Activated CD4-positive, alpha-beta memory T cell treated with anti-CD3 and anti-CD28 coated beads for 36 hours (primary cell): ENCODE measurements at places on chromosomes 13 and 19.

GRCh38 chr19:42427313-42427712 lies at the start of gene LIPE:
LIPE (minus strand) TSS chr19:42427388; CDS start chr19:42427149, 239 bp downstream.
- DNase-seq, result no peak

DNA sequence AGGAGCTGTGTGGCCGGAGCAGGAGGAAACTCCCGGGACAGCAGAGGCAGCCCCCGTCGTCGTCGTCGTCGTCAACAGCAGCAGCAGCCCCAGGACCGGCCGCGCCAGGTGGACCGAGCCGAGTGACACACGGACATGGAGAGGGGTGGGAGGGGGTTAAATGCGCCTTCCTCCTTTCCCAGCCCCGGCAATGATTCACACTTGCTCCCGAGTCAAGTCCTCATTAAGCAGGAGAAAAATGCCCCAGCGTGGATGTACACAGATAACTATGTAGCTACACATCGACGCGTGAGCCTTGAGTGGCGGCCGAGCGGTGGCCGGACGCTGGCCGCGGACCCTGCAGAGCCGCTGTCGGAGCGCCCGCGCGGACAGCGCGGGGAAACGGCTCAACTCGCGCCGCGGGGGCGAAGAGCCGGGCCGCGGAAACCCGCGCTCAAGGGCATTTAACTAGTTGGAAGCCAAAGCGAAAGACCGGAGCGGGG lies 645 bp downstream of the UBL3 start:
- peak; percentile 56 for DNase-seq

DNA sequence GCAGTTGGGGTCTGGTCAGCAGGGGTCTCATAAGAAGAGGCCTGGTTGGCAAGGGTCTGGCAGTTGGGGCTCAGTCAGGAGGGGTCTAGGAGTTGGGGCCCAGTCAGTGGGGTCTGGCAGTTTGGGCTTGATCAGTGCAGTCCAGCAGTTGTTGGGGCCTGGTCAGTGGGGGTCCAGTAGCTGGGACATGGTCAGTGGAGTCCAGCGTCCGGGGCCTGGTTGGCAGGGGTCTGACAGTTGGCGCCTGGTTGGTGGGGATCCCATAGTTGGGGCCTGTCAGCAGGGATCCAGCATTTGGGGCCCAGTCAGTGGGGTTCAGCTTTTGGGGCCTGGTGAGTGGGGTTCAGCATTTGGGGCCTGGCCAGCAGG lies 60.5 kb upstream of the TPM4 start:
- DNase-seq, result no peak

- DNase-seq, result peak; percentile 82
Measured at GRCh38 chr13:31073859-31074718, 87.6 kb downstream of the HSPH1 start.

DNA sequence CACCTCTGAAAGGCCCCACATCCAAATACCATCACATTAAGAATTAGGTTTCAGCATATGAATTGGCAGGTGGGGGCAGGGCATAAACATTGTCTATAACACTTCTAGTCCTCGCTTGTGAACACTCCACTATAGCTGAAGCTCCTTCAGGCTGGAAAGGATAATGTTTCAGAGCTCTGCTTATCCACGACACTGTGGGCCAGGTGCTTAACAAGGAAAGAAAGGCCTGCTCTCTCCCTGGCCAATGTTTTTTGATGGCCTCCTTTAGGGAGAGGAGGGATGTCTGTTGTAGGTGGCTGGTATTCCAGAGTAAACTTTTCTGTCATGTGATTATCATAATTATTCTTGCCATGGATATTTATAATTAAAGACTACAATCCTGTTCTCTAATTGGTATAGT lies 86.4 kb downstream of the CCNA1 start:
- DNase-seq, result no peak

GRCh38 chr19:2385053-2385721 lies 25.1 kb downstream of the TMPRSS9 start:
- DNase-seq, result peak; percentile 21

- no peak for DNase-seq
Measured at GRCh38 chr13:46666727-46667456, 113.9 kb downstream of the LRCH1 start.

- DNase-seq, result peak; percentile 91
Measured at GRCh38 chr19:46704379-46705076, 12.4 kb downstream of the PRKD2 start.

DNA sequence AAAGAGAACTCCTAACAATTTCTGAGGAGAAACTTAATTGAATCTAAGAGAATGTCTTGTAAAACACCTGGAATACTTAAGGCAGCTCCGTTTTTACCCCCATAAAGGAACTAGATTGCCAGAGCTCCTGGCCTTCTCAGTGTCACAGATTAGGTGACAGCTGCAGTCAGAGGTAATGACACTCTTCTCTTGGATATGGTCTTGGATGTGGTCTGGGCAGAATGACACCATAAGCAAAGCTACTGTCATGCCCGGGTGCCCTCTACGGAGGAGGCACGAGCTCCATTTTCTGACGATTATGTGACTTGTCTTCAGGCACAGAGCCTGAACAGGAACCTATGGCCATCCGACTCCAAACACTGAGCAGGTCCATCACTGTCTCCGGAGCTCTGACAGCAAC lies 46.7 kb downstream of the STK24 start:
- DNase-seq, result no peak

GRCh38 chr13:33230178-33230881 lies 55.2 kb downstream of the STARD13 start:
- no peak for DNase-seq

GRCh38 chr19:34976611-34977010 lies 12.6 kb upstream of the ZNF792 start:
- DNase-seq, result no peak

DNA sequence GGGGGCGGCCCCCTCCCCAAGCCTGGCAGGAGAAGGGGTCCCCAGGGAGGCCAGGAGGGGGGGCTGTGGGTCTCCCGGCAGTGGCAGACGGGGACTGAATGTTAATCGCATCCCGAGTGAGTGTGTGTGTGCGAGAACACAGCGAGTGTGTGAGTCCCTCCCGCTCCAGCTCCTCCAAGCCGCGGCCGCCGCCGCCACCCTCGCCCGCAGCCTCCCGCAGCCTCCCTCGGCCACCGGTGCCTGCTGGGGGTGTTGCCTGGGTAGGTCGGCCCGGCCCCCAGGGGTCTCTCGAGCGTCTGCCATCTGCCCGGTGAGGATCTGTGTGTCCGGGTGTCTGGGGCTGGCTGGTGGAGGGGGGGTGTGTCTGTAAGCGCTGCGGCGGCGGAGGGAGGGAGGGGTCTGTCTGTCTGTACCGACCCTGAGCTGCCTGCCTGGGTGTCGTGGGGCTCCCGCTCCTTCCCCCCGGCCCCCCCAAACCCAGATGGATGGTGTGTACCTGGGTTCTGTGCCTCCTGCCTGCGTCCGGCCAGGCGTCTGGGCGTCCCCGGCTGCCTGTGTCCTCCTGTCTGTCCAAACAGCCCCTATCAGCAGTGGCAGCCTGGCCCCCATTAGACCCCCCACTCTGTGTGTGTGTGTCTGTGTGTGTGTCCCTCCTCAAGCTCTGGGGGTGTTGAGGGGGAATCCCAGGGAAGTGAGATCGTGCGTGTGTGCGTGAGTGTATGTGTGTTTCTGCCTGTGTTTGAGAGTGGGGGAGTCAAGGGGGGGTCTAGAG lies at the start of gene GRIN2D:
GRIN2D (plus strand) TSS at position 110 of the 772 bp plus-strand sequence. CDS start 4,725 bp downstream, outside the sequence.
- DNase-seq, result peak; percentile 37

- DNase-seq, result no peak
Measured at GRCh38 chr19:58196901-58197616, 14.2 kb downstream of the ZNF274 start.

GRCh38 chr19:661427-662196 lies 1.4 kb downstream of the RNF126 start:
- DNase-seq, result peak; percentile 82

DNA sequence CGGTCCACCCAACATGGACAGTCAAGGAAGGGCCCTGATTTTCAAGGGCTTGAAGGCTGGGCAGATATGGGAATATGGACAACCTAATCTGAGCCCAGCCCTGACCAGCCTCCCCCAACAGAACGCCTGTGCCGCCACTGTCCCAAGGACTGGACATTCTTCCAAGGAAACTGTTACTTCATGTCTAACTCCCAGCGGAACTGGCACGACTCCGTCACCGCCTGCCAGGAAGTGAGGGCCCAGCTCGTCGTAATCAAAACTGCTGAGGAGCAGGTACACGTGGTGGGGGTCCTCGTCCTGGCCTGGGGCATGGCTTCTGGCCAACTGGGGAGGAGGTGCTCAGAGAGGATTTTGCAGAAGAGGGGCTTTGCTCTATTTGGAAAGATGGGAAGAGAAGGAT lies 3.5 kb downstream of the CLEC4M start:
- no peak for DNase-seq

DNA sequence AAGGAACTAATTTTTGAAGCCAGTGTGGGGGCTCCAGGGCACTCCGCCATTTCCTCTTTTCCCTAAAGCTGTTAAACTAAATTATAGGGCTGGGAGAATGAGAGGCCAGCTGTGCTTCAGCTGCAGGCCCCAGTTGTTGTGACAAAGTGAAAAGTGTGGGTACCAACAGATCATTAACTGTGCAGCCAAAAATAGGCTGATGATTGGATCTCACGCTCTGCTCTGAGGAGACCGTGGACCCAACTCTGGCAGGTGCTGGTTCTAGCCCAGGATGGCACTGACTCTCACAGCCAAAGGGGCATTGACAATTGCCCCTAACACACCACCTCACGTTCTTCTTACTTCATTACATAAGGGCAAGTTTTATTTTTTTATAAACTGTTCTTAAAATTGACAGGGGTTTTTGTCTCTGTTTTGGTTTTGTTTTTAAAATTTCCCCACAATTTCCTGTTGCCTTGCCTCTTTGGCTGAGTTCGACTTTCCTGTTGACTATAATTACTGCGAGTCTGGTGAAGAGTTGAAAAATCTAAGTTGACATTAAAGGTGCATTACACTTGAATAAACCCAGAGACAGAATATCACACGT lies 391.0 kb downstream of the FGF9 start:
- DNase-seq, result peak; percentile 17

DNA sequence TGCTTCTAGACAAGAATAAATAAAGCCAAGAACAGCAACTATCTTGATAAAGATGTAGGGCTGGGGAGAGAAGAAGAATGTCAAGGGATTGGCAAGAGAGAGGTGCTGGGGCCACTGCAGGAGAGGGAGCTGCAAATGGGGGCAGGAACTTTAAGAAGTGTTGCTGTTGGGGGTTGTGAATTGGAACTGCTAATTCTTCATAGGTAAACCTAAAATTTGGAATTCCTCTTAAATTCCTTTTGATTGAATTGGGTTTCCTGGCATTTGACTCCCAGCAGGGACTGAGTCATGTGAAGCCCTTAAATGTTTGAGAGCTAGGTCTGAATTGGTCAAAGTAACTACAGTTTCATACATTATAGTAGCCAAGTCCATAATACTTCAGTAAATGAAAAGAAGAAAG lies 305.6 kb upstream of the TMTC4 start:
- DNase-seq, result no peak

GRCh38 chr19:1811942-1812425 lies at the start of gene ATP8B3:
ATP8B3 (minus strand) TSS chr19:1812276; CDS start chr19:1811736, 540 bp downstream.
- no peak for DNase-seq

DNA sequence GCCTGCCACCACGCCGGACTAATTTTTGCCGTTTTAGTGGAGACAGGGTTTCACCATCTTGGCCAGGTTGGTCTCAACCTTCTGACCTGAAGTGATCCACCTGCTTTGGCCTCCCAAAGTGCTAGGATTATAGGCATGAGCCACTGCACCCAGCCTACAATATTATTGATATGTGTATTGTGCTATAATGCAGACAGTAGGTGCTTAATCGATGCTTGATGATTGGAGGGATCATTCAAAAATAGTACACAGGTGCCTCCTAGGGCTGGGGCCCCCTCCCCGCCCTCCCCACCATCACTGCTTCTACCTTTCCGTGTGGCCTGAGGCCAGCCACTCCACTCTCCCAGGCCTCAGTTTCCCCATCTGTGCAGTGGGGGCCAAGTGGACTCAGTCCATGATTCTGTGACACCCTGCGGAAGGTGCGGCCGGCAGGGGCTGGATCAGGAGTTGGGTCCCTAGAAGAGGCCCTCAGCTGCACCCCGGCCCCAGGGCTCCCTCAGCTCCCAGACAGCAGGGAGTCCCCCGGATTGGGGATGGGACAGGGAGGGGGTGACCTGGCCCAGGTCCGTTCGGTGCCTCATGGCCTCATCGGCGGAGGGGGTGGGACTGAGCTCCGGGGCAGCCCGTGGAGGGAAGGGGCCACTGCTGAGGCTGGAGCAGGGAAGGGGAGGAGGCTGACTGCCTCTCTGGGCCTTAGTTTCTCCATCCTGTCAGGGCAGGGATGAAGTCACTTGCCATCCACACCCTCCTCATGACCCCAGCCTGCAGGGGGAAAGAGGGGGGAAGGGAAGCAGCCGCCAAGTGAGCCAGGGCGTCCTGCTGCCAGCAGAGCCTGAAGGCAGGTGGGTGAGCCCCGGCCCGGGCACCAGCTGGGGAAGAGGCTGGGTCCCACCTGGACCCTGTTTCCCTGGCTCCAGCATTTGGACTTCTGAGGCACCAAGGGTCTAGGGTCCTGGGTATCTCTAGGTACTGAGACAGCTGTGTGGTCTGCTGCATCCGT lies 1.2 kb downstream of the ADAMTSL5 start:
- peak; percentile 19 for DNase-seq

GRCh38 chr13:23680845-23681669 lies 110.8 kb downstream of the TNFRSF19 start:
- DNase-seq, result no peak

- DNase-seq, result no peak
Measured at GRCh38 chr13:35057858-35058257, 115.8 kb downstream of the NBEA start.

DNA sequence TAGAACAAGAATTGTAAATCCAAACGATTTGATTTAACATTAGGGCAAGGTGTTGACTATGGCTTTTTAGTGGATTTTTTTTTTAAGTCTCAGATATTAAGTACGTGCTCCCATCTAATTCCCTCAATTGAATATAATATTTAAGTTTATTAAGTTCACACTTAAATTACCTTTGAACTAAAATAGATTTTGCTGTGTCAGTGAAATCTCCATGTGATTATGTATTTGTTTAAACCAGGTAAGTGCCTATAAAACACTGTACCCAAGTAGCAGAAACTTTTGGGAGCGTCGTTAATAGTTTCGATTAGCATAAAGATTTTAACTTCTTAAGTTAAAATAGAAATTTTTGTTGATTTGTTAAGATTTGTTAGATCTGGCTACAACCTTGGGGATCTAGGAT lies 1.6 kb downstream of the CLN5 start:
- DNase-seq, result no peak

DNA sequence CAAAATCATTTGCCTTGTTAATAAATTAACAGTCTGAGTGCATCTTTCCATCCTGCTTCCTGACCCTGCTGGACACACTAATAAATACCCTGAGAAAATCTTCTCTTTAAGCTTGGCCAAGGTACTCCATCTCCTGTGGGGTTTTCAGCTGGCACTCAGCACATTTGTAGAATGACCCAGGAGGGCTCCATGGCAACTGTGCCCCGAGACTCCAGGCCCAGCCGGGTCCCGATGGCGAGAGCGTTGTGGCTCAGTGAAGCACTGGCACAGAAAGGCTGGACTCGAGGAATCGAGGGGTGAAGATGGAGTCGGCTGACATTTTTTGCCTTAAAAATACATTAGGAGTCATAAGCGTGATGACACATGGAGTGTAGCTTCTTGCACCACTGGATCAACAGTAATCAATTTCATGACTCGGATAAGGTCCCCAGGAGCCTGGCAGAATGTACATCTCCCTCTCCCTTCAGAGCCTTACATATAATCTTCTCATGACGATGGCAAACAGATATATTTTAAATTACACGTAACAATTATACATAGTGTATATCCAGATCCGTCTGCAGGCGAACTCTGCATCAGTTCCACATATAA lies 85.4 kb downstream of the SLC7A1 start:
- no peak for DNase-seq

- DNase-seq, result no peak
Measured at GRCh38 chr13:111020546-111020945, 94.6 kb upstream of the ARHGEF7 start.
